ENCODE measurements at places on chromosomes 5 and 9.

GRCh38 chr9:32011049-32011448 is 373.4 kb upstream of the ACO1 start:
- no peak for DNase-seq

DNA sequence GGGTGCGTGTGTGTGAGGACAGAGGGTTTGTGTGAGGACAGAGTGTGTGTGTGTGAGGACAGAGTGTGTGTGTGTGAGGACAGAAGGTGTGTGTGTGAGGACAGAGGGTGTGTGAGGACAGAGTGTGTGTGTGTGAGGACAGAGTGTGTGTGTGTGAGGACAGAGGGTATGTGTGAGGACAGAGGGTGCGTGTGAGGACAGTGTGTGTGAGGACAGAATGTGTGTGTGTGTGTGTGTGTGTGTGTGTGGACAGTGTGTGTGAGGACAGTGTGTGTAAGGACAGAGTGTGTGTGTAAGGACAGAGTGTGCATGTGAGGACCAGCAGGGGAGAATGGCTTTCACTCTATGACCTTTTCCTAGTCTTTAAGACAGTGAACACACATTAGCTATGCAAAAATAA is 63.1 kb upstream of the UBAC1 start:
- no peak for DNase-seq

GRCh38 chr9:35687306-35687705 is 2.4 kb downstream of the TPM2 start:
- no peak for DNase-seq

- DNase-seq: peak; percentile 16
Observed at GRCh38 chr5:59656351-59657254, 236.9 kb downstream of the PDE4D start.

- peak; percentile 69 for DNase-seq
Observed at GRCh38 chr9:16368237-16369087, 502.0 kb downstream of the BNC2 start.

DNA sequence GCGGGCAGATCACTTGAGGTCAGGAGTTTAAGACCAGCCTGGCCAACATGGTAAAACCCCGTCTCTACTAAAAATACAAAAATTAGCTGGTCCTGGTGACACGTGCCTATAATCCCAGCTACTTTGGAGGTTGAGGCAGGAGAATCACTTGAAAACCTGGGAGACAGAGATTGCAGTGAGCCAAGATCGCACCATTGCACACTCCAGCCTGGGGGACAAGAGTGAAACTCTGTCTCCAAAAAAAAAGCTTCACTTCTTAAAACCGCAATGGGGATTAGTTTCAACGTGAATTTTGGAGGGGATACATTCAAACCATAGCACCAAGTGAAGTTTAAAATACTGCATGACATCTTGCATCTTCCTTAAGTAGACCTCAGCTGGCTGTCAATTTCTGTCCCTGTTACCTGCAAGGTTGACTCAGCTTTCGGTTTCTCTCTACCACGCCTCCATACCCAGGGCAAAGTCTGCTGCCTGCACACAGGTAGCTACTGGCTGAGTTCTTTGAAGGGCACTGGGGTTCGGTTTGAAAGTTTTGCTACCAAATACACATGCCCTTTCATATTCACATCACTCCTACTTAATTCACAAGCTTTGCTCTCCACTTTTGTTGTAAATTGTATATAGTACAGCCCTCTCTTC is 69.3 kb downstream of the KIAA1958 start:
- DNase-seq: no peak

DNA sequence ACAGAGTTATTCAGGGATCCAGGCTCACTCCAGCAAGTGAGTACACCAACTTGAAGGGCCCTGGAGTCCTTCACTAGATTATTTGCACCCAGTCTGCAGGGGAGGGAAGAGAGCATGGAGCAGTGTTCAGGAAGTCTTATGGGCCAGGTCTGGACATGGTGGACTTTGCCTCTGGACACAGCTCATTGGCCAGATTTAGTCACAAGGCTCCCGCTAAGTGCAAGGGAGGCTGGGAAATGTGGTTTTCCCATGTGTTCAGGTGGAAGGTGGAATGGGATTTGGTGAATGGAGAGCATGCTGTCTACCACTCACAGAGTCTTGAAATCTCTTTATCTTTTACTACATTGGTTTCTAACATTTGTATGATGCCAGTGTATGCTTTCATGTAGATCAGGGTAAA is 200.5 kb downstream of the GNA14 start:
- no peak for DNase-seq

- no peak for DNase-seq
Observed at GRCh38 chr5:133392448-133392847, 219.9 kb downstream of the FSTL4 start.

GRCh38 chr9:36956908-36957307 is 77.2 kb downstream of the PAX5 start:
- DNase-seq: no peak

DNA sequence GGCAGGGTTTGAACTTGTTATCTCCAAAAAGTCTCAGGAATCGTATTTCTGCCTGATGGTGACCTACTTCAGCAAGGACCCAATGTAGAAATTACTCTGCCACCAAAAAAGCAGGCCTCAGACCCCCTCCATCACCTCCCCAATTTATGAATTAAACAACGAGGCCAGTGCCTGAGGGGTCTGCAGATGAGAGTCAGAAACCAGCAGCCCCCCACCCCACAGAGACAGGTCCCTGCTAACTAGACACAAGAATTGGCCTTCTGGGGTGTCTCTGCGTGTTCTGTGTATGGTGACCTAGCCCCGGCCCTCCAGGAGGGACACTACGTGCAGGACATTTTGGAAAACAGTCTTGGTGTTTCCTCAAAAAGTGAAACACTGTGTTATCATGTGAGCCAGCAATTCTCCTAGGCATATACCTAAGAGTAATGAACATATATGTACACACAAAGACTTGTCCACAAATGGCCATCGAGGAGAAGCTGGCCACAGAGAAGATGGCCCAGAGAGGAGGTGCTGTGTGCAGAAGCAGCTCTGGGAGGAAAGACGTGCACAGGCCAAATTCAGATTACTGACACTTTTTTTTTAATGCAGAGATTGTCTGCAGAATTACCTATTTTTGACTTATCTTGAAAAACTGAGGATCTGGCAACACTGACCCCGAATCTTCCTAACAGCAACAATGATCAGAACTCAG is 93.8 kb downstream of the ADAMTS2 start:
- no peak for DNase-seq

- DNase-seq: no peak
Observed at GRCh38 chr5:594226-594860, 17.8 kb upstream of the CEP72 start.

GRCh38 chr5:76604838-76605237 is 18.4 kb downstream of the F2RL2 start:
- DNase-seq: peak; percentile 63

GRCh38 chr5:56581426-56581825 is 233.9 kb upstream of the MAP3K1 start:
- no peak for DNase-seq

DNA sequence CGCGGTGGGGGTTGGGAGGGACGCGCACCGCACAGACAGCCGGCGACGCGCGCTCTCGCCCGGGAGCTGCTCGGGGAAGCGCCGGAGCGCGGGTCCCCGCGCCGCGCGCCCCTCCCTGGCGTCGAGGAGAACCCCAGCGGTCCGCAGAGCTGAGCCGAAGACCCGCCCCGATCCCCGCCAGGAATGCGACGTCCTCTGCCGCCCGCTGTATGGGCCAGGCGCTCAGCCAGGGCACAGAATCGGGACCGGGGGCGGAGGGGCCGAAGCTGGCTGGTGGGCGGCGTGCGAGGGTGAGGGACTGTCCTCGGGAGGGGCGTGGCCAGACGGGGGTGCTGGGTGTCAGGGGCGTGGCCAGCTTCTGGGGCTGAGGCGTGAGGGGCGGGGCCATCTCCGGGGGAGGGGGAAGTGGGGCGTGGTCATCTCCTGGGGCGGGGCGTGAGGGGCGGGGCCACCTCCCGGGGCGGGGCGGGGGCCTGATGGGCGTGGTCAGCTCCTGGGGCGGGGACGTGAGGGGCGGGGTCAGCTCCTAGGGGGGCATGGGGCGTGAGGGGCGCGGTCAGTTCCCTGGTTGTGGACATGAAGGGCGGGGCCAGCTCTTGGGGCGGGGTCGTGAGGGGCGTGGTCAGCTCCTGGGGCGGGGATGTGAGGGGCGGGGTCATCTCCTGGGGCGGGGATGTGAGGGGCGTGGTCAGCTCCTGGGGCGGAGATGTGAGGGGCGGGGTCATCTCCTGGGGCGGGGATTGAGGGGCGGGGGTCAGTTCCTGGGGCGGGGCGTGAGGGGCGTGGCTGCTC is 965 bp downstream of the PTGDS start:
- DNase-seq: peak; percentile 22

- DNase-seq: no peak
Observed at GRCh38 chr5:40477856-40478546, 201.7 kb upstream of the PTGER4 start.

- DNase-seq: no peak
Observed at GRCh38 chr9:37157726-37158377, 37.5 kb downstream of the ZCCHC7 start.

DNA sequence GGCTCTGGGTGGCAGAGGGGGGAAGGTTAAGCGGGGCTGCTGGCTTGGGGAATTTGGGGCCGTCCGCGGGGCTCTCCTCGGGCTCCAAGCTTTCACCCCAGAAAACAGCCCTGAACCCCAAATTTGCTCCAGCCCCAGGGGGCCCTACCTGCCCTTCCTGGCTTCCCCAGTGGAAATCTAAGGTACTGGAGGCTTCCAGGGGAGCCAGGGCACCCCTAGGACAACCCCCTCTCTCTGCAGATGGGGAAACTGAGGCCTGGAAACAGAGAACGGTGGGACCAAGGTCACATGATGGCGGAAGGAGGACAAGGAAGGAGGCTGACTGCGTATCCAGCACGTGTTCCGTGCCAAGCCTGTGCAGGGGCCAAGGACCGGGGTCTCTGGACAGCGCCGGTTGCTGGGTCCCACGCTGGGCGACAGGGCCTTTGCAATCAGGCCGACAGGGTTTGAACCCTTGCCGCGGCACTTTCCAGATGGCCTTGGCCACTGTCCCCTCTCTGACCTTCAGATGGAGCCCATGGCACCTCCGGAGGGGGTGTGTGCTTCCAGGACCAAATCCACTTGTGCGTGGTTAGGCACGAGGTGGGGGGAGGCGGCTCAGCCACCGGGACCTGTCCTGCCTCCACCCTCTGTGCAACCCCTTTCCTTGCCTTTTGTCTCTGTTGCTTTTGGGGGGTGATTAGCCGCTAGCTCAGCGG is 183.1 kb downstream of the C9orf50 start:
- no peak for DNase-seq

GRCh38 chr9:90722071-90722470 is 79.4 kb upstream of the DIRAS2 start:
- no peak for DNase-seq

DNA sequence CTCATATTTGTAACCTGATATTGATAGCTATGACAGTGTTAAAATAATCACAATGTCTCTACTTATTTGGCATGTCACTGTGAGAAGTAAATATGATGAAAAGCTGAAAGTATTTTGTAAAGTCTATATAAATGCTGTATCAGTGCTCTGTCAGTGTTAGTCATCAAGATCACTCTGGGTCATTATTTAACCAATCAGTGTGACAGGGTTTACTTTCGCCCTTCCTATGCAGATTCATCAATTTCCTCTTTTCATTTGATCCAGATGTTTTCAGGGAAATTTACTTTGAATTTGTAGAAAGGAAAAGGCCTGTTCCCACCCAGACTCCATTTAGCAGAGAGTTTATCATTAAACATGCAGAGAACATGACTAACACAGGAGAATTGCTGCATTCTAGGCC is 9.9 kb upstream of the PCSK5 start:
- peak; percentile 63 for DNase-seq

- DNase-seq: no peak
Observed at GRCh38 chr5:73564675-73565074, 764 bp downstream of the ANKRA2 start.

GRCh38 chr5:126464959-126465358 is 41.8 kb downstream of the GRAMD2B start:
- no peak for DNase-seq

- DNase-seq: no peak
Observed at GRCh38 chr9:2055203-2055658, 40.1 kb downstream of the SMARCA2 start.

DNA sequence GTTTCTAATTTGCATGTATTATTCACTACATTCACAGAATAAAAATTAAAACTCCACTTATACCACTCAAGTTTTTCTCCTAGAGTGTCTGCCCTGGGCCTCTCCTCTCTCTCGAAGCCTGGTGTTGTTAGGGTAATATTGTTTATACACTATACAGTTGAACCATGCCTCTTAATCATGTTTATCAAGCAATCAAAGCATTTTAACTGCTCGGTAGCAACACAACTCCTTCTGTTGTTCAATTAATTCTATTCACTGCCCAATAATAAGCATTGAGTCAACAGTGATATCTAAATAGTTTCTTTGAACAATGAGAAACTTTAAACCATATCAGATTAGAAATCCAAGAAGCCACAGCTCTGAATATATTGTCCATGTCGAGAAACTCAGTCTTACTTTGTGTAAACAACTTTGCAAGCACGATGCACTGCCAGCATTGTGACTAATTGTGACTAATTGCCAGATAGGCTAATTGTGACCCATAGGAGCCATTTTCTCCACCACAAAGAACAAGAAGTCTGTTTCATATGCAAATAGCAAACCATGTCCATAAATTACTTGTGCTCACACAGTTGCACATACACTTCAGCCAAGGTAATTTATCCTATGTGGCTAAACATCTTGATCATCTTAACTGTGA is at the start of gene DNAH5:
Gene DNAH5, minus strand, starts transcription at position 129 of the 640 bp plus-strand sequence. CDS start 250 bp downstream, outside the sequence.
- no peak for DNase-seq

GRCh38 chr9:126763130-126763764 is 41.6 kb upstream of the ZBTB43 start:
- no peak for DNase-seq

DNA sequence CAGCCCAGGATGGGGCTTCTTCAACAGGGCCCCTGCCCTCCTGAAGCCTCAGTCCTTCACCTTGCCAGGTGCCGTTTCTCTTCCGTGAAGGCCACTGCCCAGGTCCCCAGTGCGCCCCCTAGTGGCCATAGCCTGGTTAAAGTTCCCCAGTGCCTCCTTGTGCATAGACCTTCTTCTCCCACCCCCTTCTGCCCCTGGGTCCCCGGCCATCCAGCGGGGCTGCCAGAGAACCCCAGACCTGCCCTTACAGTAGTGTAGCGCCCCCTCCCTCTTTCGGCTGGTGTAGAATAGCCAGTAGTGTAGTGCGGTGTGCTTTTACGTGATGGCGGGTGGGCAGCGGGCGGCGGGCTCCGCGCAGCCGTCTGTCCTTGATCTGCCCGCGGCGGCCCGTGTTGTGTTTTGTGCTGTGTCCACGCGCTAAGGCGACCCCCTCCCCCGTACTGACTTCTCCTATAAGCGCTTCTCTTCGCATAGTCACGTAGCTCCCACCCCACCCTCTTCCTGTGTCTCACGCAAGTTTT is 23.6 kb downstream of the PCDHGC5 start:
- peak; percentile 69 for DNase-seq
